ENCODE measurements at places on chromosomes 2 and 18.

DNA sequence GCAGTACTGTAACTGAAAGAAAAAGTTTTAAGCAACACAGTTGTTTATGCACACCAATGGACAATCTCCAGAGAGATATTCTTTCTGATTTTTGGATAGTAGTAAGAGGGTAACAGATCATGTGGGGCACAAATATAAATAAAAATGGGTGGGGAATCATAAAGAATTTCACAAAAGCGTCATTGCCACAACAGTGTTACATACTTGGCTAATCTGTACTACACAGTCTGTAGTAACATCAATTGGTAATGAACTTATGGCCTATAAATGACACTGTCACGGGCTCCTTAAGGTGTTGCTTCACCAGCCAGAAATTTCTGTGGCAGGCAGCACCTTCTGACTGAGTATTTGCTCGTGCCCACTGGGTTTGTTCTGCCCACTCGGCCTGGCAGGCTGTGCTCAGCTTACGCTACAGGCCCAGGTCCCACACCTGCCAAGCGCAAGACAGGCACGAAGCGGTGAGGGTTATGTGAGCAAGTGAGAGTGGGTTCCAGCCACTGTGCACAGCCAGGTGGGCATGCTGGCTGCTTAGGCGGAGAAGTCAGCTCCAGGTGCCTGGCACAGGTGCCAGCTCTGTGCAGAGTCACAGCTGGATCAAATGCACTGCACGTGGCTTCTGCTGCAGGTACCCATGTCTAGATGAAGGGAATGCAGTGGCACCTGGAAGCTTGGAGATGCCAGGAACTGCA lies 532.5 kb upstream of the SLC39A10 start:
- DNase-seq = no peak

DNA sequence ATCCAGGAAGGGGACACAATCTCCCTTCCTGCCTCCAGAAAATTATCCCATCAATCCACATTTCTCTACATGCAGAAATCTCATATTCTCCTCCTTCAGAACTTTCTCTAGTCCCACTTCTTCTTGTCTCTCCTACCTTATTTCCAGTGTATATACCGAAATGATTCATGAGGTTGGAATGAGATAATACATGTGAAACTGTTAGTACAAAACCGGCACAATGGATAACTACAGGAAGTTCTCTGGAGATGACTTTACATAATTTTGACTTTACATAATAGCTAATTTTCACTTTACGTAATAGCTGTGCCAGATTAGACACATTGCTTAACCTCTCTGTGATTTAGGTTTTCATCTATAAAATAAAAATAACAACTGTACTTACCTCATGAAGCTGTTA lies 801.3 kb downstream of the ERBB4 start:
- DNase-seq = no peak

DNA sequence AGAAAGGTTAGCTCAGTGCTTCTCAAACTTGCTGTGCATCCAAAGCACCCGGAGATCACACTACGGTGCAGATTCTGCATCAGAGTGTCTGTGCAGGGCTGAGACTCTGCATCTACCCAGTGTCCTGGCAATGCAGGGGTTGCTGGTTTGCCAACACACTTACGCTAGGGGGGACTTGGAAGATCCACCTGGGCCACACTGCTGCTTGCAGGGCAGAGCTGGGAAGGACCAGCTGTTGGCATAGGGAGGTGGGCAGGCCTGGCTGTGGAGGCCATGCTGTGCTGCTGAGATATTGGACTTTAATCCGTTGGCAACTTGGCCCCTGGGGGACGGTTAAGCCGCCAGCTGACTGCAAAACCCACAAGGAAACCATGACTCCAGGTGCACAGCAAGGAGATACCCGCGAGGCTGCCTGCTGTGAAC lies 397.6 kb upstream of the HS6ST1 start:
- DNase-seq = no peak

GRCh38 chr2:231198291-231199173 lies at the start of gene ARMC9:
Gene ARMC9, plus strand, starts transcription at chr2:231198631. Its CDS starts 7,608 bp downstream, at chr2:231206239.
- DNase-seq = peak; percentile 95

DNA sequence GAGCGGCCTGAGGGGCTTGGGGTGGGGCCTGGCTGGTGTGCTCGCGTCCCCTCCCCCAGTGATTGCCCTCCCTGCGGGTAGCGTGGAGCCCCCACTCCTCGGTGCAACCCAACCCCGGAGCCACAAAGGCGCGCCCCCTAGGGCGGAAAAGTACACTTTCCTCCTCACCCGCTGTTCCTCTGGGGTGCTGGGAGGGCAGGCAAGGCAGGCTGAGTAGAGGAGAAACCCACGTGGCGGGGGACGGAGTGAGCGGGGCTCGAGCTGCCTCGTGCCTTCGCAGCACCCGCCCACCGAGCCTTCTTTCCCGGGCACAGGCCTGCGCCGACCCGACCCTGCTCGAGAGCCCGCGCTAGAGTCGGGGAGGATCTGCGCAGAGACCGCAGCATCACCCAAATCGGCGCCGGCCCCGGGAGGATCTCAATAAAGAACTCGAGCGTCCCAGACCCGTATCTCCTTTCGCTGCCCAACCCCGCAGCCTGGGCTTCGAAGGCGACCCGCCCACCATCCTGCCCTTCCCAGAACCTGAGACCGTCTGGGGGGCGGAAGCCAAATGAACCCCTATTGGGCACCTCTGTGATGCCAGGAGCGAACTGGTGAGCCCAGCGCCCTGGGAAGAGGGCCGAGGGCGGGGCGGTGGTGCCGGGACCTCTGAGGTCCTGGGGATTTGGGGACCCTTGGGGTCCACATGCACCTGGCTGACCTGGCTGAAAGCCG lies 1.5 kb downstream of the UCN start:
- peak; percentile 25 for DNase-seq

DNA sequence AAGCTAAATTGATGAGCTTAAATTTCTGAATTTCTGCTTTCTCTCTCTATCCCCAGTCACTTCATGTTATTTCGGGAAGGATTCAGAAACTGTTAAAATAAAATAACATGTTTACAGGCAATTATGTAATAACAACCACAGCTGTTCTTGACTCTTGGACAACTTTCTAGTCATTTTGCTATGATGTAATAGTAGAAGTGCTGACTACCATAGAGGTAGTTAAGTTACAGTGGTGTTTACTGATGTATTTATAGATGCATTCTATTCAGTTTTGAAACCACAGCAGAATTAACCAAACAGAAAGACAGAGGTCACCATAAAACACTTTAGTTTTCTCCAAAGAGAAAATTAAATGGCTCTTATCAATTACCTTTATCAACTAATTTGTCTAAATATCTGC lies 1292.0 kb upstream of the CHAC2 start:
- no peak for DNase-seq
